ENCODE measurements at places on chromosomes 6 and 20.
A peak's percentile ranks its signal among the peaks of the same experiment; 100 is the strongest.

- no peak for DNase-seq
Observed at GRCh38 chr20:5369629-5370028, 52.9 kb upstream of the PROKR2 start.

DNA sequence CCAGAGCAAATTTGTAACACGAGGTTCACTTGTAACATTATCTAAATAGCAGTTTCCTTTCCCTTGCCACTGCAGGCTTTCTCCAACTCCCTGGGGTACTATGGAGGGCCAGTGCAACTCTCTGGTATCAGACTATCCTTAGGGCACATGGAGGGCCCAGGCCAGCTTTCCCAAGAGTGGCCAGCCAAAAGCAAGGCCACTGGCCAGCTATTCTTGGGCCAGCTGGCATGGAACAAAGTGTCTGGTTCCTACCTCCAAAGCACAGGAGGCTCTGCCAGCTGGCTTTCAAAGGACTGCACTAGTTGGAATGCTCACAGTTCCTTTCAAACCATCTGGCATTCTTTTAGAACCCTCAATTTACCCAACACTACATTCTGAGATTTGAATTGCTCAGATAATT lies 8.7 kb downstream of the RNF24 start:
- peak; percentile 80 for DNase-seq

DNA sequence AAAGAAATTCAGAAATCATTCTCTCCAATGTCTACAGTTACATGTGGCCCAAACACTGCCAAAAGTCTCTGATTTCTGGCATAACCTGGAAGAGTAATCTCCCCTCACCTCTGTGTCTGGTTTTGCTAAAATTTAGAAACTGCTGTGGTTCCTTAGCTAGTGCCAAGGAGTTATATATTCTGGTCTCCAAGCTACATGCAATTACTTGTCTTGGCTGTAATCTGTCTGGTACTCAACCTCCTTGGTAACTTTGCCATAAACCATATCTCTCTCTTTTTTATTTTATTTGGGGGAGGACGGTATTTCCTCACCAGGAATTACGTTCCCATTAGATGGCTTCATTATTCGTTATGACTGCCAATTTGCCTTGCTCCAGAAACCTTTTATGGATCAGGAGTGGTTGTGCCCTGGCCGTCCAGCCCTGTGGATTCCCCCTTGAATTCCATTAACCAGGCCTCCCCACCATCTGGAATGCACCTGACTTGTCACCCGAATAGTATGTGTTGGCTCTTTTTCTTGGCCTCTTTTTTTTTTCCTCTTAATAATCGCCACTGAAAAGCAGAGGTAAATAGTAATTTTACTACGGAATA lies 400.0 kb downstream of the CD83 start:
- no peak for DNase-seq

- DNase-seq: peak; percentile 79
Observed at GRCh38 chr20:25280051-25280573, 32.2 kb downstream of the PYGB start.
